ENCODE measurements at places on chromosomes 2 and 18. TPM values are rescaled to one million over a fixed set of nuclear protein-coding genes. Genes with fewer than 3 reads are reported as not detected.

The LINC00305 gene
- total RNA-seq: not detected

The NEUROD1 gene
- 0.08 TPM for total RNA-seq

The APOB gene
- total RNA-seq: not detected

The KCNK3 gene
- total RNA-seq: not detected

The DSC2 gene
- total RNA-seq: 0.14 TPM

Data from activated naive CD8-positive, alpha-beta T cell treated with anti-CD3 and anti-CD28 coated beads for 36 hours (primary cell).